Calu3 (cell line): ENCODE measurements at places on chromosomes 6 and 20. TPM values are rescaled to one million over a fixed set of nuclear protein-coding genes. Genes with fewer than 3 reads are reported as not detected.

- peaks cover 19% of the 10 kb centered on the region for H3K4me1 ChIP-seq
- peak overlapping the region; percentile 80 for H3K27ac ChIP-seq
- H3K36me3 ChIP-seq: no peaks in the 10 kb centered on the region
Observed at GRCh38 chr6:156933201-156934068, 156.3 kb downstream of the ARID1B start.

GRCh38 chr6:154410619-154411072 lies 54.0 kb upstream of the IPCEF1 start:
- peaks cover 28% of the 10 kb centered on the region for H3K4me1 ChIP-seq
- H3K4me3 ChIP-seq: no peak overlapping the region
- no peaks in the 10 kb centered on the region for H3K36me3 ChIP-seq
- H3K27me3 ChIP-seq: no peaks in the 10 kb centered on the region

DNA sequence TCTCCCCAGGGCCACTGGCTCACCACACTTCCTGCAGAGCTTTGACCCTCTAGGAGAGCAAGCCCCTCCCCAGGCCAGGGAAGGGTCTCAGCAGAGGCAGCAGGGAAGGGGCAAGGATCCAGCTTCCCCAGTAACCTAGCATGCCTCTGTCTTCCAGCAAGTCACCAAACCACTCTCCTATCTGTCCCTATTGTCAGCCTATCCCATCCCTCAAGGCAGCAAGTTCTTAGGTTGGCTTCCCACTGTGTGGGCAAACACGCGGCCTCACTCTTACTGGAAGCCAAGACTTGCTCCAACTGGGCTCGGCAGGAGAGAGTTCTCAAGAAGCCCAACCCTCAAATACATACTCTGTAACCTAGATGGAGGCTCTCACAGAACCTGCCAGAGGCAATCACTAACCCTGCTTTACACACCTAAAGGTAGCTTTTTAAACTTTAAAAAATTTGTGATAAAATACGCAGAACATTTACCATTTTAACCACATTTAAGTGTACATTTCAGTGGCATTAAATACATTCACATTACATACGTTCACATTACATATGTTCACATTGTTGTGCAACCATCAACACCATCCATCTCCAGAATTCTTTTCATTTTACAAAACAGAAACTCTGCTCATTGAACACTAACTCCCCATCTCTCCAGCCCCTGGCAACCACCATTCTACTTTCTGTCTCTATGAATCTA lies 58.5 kb downstream of the MRPL14 start:
- H3K4me1 ChIP-seq: peaks cover 50% of the 10 kb centered on the region
- H3K4me3 ChIP-seq: no peak overlapping the region
- peaks cover 37% of the 10 kb centered on the region for H3K36me3 ChIP-seq

DNA sequence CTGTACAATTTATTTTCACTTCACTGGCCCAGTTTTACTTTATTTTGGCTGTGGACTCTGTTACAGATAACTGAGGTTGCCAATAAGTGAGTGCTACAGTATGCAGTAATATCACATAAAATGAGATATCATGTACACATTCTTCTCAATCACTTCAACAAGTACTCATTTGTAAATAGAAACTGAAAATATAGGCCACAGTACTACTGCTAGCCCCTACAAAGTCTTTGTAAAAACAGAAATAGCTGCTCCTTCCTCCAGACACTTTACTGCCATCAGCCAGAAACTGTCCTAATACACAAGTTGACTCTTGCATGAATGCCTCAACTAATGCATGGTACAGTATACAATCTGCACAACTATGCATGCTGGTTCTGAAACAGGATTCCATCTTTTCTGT lies 9.2 kb downstream of the DTNBP1 start:
- H3K27ac ChIP-seq: no peak overlapping the region
- no peaks in the 10 kb centered on the region for H3K4me1 ChIP-seq
- no peaks in the 10 kb centered on the region for H3K36me3 ChIP-seq
- DNase-seq: no peak
- H3K27me3 ChIP-seq: no peaks in the 10 kb centered on the region

GRCh38 chr6:20403766-20404640 lies 2.3 kb downstream of the E2F3 start:
- peaks cover 71% of the 10 kb centered on the region for H3K36me3 ChIP-seq
- peak overlapping the region; percentile 80 for H3K27ac ChIP-seq
- H3K4me1 ChIP-seq: peaks cover 22% of the 10 kb centered on the region

DNA sequence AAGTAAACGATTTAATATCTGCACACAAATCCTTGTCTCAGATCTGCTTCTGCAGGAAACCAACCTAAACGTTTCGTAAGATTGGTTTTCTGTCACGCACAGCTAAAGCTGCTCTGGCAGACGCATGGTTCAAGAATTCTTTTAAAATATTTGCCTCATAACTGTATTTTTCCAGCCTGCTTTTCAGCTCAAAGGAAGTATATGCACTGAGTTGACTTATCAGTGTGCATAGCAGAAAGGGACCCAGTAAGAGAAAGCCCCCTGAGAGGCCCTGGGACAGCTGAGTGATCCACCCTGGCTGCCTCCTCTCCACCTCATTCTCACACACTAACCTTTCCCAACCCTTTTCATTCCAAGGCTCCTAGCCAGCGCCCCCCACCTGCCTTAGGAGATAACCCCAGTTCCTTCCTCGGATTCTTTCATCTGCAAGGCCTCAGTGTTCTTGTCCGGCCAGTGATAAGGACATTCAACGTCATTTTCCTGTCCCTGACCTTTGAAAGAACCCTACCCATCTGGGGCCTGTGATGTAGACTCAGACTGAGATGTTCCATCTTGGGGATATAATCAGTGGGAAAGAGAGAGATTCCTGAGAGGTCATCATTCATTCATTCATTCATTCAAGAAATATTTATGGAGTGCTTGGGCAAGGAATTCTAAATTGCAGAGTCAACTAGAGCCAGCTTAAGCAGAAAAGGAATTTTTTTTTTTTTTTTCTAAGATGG lies 22.4 kb upstream of the SLC9A8 start:
- DNase-seq: no peak
- peak overlapping the region; percentile 65 for H3K27ac ChIP-seq
- peak overlapping the region; percentile 0 for H3K4me3 ChIP-seq
- peaks cover 73% of the 10 kb centered on the region for H3K4me1 ChIP-seq
- H3K27me3 ChIP-seq: no peaks in the 10 kb centered on the region

The NUS1 gene
- 45.9 and 52.0 TPM in 2 replicates for total RNA-seq

The FERMT1 gene
- total RNA-seq: 18.5 and 23.5 TPM in 2 replicates
